ENCODE measurements at places on chromosomes 7 and 10.
A peak's percentile ranks its signal among the peaks of the same experiment; 100 is the strongest.

GRCh38 chr7:31785101-31785500, 98.1 kb downstream of the PPP1R17 start:
- no peak for DNase-seq

DNA sequence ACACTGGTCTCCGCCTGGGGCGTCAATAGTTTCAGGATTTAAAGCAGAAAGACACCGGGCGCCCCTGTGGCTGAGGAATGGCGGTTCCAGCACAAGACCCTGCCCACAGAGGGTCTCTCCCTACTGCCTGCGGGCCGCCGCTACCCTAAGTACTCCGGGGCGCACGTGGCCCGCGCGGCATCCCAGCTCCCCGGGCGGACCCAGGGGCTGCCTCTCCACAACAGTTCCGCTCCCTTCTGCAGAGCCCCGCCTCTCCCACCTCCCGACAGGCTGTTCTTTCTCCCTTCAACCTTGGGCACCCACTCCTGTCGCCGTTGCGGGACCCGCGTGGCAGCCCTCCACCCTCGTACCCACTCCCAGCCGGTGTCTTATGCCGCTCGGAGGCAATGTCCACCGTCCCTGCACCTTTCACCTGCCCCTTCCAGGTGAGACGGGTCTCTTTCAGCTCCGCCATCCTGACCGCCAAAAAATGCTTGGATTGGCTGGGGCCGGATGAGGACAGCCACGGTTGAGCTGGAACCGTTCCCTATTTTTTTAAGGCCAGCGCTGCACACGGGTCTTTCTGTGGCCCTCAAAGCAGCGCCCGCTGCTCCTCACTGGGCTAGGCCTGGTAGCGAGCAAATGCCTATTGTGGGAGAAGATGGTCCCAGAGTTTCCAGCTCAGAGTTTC, 1.6 kb upstream of the NKX2-3 start:
- DNase-seq, result no peak

- no peak for DNase-seq
Observed at GRCh38 chr7:70953796-70954195, 178.1 kb upstream of the GALNT17 start.

GRCh38 chr7:33905389-33906032, at the start of gene BMPER:
Gene BMPER, plus strand, starts transcription at chr7:33905539. Its CDS starts 75 bp downstream, at chr7:33905614.
- peak; percentile 45 for DNase-seq

GRCh38 chr7:71419546-71420337, 287.8 kb downstream of the GALNT17 start:
- DNase-seq, result no peak

DNA sequence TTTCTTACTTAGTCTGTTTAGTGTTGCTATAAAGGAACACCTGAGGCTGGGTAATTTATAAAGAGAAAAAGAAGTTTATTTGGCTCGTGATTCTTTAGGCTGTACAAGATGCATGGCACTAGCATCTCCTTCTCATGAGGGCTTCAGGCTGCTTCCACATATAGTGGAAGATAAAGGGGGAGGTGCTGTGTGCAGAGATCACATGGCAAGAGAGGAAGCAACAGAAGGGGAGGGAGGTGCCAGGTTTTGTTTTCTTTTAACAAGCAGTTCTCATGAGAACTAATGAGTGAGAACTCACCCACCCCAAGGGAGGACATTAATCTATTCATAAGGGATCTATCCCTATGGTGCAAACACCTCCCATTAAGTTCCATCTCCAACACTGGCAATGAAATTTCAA, 17.3 kb downstream of the CYP2E1 start:
- no peak for DNase-seq

DNA sequence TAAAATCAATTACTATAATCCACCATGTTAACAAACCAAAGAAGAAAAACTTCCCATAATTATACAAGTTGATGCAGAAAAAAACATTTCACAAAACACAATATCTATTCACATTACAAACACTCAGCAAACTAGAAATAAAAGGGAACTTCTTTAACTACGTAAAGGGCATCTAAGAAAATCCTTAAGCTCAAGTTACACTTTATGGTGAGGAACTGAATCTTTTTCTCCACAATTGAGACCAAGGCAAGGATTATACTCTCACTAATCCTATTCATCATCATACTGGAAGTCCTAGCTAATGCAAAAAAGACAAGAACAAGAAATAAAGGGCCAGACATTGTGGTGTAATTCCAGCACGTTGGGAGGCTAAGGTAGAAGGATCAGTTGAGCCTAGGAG, 159.9 kb downstream of the ZNF365 start:
- no peak for DNase-seq

DNA sequence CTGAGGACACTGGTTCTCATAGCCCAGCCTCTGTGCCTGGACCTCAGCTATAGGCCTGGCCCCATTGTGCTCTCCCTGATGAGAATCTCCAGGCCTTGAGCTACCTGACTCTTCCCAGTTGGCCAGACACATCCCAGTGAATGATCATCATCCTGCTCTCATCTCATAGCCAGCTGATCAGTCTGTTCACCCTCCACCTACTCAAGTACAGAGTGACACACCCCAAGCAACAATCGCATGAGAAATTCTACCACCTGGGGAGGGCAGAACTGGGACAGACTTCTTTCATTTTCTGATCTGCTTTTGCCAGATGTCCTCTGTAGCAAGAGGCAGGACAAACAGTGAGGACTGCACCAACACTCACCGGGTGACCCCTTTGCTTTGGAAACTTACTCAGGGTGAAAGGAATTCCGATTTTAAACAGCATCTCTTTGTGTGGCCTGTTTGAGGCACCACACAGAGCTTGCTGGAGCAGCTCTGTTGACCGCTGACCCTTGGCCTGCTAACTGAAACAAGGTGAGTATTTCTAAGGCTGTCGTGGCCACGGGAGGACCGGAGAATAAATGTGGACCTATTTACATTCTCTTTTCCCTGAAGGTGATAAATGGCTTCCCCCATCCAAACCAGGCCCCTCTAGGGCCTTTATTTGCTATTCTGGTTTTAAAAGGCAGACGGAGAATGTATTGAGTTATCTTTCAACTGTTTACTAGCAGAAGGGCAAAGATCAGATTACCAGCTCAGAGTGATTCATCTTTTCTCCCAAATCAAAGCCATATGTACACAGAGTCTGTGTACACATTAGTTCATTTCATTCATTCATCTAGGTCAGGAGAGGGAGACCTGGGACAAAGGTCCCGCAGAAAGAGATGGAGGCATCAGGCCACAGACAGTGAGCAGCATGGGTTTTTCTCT, 181.4 kb upstream of the TNS3 start:
- DNase-seq, result no peak

DNA sequence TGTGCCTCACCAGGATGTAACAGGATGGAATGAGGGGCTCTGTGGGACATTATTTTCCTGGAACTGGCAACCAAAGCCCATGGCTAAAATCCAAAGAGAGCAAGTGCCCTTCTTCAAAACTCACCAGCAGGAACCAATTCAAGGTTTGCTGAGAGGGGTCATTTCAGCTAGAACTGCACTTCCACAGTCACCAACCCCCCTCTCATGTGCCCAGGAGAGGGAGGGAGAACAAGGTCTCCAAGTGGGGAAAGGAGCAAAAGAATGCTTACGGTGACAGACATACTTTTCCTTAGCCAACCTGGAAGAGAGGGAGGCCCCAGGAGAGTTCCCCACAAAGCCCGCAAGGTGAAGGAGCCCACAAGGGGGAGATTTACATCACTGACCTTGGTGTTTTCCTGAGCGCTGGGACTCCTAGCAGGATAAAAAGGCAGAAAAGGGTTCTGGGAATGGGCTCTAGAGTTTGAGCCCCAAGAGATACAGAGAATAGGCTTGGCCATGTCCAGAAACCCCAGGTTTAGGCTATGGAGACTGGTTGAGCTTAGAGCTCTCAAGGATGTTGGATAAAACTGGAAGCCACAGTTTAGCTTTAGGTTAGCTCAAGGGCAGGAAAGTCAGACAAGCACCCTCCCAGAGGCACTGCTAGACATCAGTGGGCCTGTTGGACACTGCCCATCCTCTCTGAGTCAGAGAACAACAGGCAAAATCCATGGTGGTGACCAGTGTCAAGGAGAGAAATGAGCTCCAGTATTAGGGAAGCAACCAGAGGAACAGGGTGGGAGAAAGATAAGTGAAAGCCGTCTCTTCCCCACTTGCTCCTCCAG, 63.9 kb upstream of the GHITM start:
- DNase-seq, result no peak

DNA sequence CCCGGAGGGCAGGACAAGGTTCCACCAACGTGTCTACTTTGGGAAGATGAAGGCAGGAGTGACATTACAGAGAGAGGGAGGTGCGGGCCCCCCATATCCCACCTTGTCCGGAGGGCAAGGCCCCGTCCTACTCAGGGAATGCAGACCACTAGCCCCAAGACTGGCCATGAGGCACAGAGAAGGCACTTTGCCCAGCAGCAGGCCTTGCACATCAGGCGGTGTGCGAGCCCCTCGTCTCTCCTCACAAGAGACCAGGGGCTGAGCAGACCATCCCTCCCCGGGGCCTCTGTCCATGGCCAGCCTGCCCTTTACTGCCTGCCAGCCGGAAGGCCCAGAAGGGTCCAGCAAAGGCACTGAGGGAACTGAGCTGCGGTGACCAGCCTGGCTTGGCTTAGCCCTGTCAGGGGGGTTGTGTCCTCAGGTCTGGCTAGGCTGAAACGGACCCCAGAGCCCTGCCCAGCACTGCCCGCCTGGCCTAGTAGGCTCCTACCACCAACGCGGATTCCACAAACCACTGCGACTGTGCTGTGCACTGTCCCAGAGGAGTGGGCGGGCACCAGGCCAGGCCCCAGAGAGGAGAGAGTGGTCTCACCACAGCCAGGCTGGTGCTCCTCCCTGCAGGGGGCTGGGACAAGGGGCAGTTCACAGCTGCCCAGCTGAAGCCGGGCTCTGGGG, 16.7 kb downstream of the CAMK2B start:
- DNase-seq, result peak; percentile 40

DNA sequence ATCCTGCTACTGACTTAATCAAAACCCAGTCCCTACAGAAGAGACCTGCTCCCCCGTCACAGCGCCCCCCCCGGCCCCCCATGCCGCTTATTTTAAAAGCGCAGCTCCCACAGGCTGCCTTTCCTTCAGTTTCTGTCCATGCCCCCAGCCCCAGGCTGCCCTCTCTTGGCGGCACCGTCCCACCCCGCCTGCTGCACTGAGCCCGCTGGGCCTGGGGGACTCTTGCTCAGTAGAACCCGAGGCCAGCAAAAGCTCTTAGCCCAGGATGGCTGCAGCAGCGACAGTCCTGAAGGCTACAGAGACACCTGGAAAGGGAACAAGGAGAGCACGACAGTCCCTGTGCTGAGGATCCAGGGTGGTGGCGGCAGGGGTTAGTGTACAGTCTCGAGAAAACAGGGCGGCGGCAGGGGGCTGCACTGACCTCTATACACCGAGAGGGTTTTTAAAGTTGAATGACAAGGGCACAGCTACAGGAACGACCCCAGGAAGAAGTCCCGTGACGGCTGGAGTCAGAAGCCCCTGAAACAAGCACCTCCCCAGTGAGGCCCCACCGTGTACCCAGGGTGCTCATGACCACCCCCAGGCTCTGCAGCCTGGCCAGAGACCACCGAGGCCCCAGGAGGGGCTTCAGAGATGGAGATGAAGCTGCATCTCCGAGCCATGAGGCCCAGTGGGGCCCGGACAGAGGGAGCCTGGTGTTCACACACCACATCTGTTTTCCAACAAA, 54.4 kb downstream of the ZRANB1 start:
- peak; percentile 13 for DNase-seq

GRCh38 chr10:61941202-61941681, 39.7 kb downstream of the ARID5B start:
- DNase-seq, result no peak

DNA sequence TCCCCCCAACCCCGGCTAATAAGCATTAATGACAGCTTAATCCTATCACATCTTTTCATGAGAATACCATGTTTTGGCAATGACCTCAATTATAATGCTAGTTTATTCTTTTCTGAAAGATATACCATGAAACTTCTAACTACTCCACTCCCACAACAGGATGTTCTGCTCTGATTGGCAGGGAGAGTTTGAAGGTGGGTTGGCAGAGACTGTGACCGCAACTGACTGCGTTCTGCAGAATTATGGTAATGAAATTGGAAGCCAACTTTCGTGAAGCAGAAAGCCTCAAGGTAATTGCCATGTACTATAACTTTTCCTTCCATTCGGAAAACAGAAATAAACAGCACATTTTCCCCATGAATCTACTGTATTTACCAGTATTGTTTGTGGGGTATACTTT, 288.2 kb upstream of the SEMA3D start:
- no peak for DNase-seq

DNA sequence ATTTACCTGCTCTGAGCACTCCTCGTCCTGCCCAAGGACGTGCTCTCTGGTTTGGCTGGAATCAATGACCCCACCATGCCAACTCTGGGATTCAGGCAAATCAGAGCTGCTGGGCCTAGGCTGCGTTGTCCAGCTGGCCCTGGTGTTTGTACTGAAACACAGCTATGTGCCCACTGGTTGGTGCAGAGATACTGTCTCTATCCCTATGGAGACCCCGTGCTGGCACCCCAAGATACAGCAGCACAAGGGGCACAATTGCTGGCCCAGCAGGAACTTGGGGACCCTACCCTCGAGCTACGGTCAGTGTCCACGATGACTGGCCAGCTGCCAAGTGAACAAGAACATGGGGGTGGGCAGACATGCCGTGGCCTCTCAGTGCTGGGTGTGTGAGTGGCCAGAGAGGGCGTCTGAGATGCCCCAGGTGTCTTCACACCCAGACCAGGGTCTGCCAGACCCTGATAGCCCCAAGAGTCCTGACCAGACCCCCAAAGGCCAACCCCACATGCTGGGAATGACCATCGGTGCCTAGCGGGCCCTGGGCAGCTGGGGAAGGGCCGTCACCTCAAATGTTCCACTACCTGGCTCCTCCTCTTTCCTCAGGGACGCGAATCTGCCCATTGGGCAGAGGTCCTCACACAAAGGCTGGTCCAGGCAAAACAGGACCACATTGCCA, 79.3 kb upstream of the ZNF479 start:
- DNase-seq, result no peak

DNA sequence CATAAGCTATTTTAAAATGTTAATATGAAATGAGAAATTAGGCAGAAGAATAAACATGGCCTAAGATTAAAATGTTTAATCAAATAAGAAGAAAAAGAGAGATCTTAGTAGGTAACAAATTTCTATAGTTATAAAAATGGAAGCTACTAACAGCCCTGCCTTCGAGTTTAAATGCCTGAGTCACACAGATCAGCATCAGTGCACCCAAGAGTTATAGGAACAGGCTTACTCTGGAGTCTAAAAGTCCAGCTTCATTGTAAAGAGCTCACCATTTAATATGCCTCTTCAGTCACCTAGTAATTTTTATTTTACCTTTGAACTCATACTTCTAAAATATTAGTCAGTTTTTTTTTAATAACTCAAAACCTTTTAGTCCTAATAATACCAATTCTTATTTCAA, 52.6 kb downstream of the BRI3 start:
- DNase-seq, result no peak

DNA sequence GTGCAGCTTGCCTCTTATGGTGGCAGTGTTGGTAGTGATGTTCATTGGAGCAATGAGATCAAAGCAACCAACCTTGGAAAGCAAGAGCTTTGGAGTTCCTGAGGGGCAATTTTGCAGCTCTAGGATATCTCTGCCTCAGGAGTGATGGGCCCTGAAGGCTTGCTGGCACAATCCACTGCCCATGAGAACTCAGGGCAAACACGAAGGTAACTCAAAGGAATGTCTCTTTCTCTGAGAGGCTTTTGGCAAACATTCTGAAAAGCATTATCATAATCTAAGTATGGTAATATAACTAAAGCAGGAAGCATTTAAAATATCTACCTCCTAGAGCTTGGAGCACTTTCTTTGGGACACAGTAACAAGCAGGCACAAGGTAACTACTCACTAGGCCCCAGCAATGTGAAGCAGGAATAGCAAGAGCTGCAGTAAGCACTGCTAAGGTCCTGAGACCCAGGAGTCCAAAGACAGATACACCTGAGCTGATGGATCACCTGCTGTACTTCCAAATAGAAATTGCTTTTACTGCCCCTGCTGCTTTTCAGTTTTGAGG, 103.1 kb downstream of the NRF1 start:
- no peak for DNase-seq

- DNase-seq, result no peak
Observed at GRCh38 chr10:127216274-127216673, 19.9 kb upstream of the INSYN2A start.

Data from GM13976 (cell line).